CD4-positive, alpha-beta T cell (primary cell): ENCODE measurements at places on chromosomes 3 and 15. TPM values are rescaled to one million over a fixed set of nuclear protein-coding genes. Genes with fewer than 3 reads are reported as not detected.

ANKRD34C gene
- total RNA-seq, result not detected

C3orf22 gene
- not detected for total RNA-seq

PCOLCE2 gene
- not detected for total RNA-seq

DOCK3 gene
- total RNA-seq, result 1.1 TPM

RUVBL1 gene
- total RNA-seq, result 5.6 TPM

- H3K27me3 ChIP-seq, result no peaks in the 10 kb centered on the region
- no peaks in the 10 kb centered on the region for H3K4me1 ChIP-seq
- no peak overlapping the region for H3K27ac ChIP-seq
- H3K36me3 ChIP-seq, result no peaks in the 10 kb centered on the region
Observed at GRCh38 chr3:119184796-119185570, 11.6 kb downstream of the UPK1B start.

- H3K4me1 ChIP-seq, result no peaks in the 10 kb centered on the region
- no peak for DNase-seq
- no peak overlapping the region for H3K27ac ChIP-seq
- no peaks in the 10 kb centered on the region for H3K27me3 ChIP-seq
Observed at GRCh38 chr15:79035111-79035601, 55.4 kb downstream of the RASGRF1 start.

DNA sequence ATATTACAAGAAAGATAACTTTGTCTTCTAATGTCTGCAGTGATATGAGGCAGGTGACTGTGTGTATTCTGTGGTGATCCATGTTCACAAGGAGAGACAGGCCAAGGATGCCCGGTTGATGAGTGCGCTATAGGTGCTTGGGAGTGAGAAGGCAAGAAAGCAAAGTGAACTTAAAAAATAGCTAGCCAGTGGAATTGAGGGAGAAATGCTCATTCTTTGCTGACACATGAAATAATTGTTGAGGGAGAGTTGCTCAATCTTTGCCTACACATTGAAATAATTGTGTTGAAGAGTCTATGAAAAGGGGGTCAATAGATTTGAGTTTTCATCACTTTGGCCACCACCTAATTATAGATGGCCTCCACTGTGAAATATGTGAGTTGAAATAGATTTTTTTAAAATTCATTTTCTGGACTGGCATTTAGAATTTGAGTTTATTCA lies 156.3 kb downstream of the LPP start:
- no peak for DNase-seq
- peaks cover 8% of the 10 kb centered on the region for H3K4me1 ChIP-seq
- H3K27me3 ChIP-seq, result no peaks in the 10 kb centered on the region
